CD8-positive, alpha-beta memory T cell (primary cell): ENCODE measurements at places on chromosomes 2 and 18. TPM values are rescaled to one million over a fixed set of nuclear protein-coding genes. Genes with fewer than 3 reads are reported as not detected.

Gene MAB21L4
- total RNA-seq, result not detected

Gene LCT
- 0.48 TPM for total RNA-seq

Gene HOXD3
- total RNA-seq, result not detected

Gene NAT8
- total RNA-seq, result not detected

Gene ACAA2
- total RNA-seq, result 72.4 TPM

Gene SKOR2
- total RNA-seq, result not detected

Gene LINC00305
- not detected for total RNA-seq

Gene ACVR1C
- 0.66 TPM for total RNA-seq

Gene NTSR2
- not detected for total RNA-seq
